Common myeloid progenitor, CD34-positive (primary cell): ENCODE measurements at places on chromosomes 1 and 21.

- H3K27me3 ChIP-seq, result no peaks in the 10 kb centered on the region
- no peaks in the 10 kb centered on the region for H3K4me1 ChIP-seq
- no peak for DNase-seq
- no peak overlapping the region for H3K27ac ChIP-seq
- no peaks in the 10 kb centered on the region for H3K36me3 ChIP-seq
Observed at GRCh38 chr1:7594714-7595295, 176.3 kb upstream of the VAMP3 start.

GRCh38 chr1:7229696-7230631 is 444.7 kb downstream of the CAMTA1 start:
- H3K36me3 ChIP-seq, result no peaks in the 10 kb centered on the region
- H3K27me3 ChIP-seq, result no peaks in the 10 kb centered on the region
- H3K27ac ChIP-seq, result no peak overlapping the region
- DNase-seq, result no peak

GRCh38 chr1:66108624-66109023 is 315.9 kb downstream of the PDE4B start:
- H3K36me3 ChIP-seq, result no peaks in the 10 kb centered on the region
- no peak for DNase-seq
- H3K4me3 ChIP-seq, result no peak overlapping the region
- no peak overlapping the region for H3K27ac ChIP-seq
- H3K27me3 ChIP-seq, result no peaks in the 10 kb centered on the region

GRCh38 chr1:83508485-83509151 is 490.3 kb downstream of the TTLL7 start:
- DNase-seq, result peak; percentile 15
- peak overlapping the region; percentile 43 for H3K4me3 ChIP-seq
- H3K36me3 ChIP-seq, result no peaks in the 10 kb centered on the region
- H3K27ac ChIP-seq, result no peak overlapping the region
- peaks cover 7% of the 10 kb centered on the region for H3K4me1 ChIP-seq
- no peaks in the 10 kb centered on the region for H3K27me3 ChIP-seq

GRCh38 chr1:24421502-24421901 is 5.9 kb downstream of the NIPAL3 start:
- no peaks in the 10 kb centered on the region for H3K27me3 ChIP-seq
- no peak overlapping the region for H3K27ac ChIP-seq
- no peak overlapping the region for H3K4me3 ChIP-seq
- DNase-seq, result no peak
- peaks cover 23% of the 10 kb centered on the region for H3K36me3 ChIP-seq

- peaks cover 9% of the 10 kb centered on the region for H3K27me3 ChIP-seq
- no peak overlapping the region for H3K27ac ChIP-seq
- H3K4me1 ChIP-seq, result no peaks in the 10 kb centered on the region
Observed at GRCh38 chr1:91744953-91745639, 140.9 kb downstream of the TGFBR3 start.

DNA sequence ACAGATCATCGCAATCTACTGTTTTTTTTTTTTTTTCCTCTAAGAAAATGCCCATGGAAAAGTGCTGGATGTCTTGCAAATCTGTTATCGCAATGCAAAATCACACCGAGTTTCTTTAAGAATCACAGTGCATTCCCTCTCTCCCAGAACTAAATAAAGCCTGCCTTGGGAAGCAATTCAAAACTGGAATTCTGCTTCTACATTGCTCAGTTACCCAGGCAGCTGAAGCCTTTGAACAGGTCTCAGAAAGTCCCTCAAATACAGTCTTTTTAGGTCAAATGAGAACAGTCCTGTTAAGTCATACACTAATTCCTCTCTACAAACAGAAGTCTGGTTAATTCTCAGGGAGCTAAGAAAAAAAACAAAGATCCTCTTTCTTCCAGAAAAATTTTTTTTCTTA is 46.3 kb downstream of the SLC30A10 start:
- H3K27ac ChIP-seq, result no peak overlapping the region
- no peaks in the 10 kb centered on the region for H3K4me1 ChIP-seq
- H3K4me3 ChIP-seq, result no peak overlapping the region
- no peaks in the 10 kb centered on the region for H3K36me3 ChIP-seq

GRCh38 chr1:54844564-54844963 is 42.4 kb downstream of the DHCR24 start:
- no peaks in the 10 kb centered on the region for H3K27me3 ChIP-seq
- no peaks in the 10 kb centered on the region for H3K4me1 ChIP-seq
- no peaks in the 10 kb centered on the region for H3K36me3 ChIP-seq
- no peak overlapping the region for H3K4me3 ChIP-seq

- no peaks in the 10 kb centered on the region for H3K36me3 ChIP-seq
- no peaks in the 10 kb centered on the region for H3K27me3 ChIP-seq
- peaks cover 4% of the 10 kb centered on the region for H3K4me1 ChIP-seq
- H3K4me3 ChIP-seq, result no peak overlapping the region
- DNase-seq, result no peak
Observed at GRCh38 chr1:69451196-69451595, 116.5 kb upstream of the LRRC7 start.

DNA sequence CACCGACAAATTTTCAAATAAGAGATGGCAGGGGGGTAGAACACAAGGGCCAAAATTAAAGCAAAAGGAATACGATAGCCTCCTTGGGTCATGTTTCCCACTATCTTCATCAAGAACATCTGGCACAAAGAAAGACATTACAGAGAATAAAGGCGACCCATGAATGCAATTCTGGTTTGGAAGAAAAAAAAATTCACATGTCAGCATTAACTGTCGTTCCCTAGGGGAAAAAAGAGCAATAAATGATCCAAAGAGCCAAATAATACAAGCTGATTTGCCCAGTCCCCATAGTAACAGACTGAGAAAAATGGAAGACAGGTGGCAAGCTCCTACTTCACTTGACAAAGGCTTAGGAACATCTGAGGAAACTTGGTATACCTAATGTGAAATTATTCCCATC is 4.5 kb downstream of the STIL start:
- H3K4me3 ChIP-seq, result no peak overlapping the region
- H3K4me1 ChIP-seq, result peaks cover 7% of the 10 kb centered on the region
- H3K27me3 ChIP-seq, result no peaks in the 10 kb centered on the region
- H3K27ac ChIP-seq, result no peak overlapping the region
- H3K36me3 ChIP-seq, result peaks cover 6% of the 10 kb centered on the region

GRCh38 chr1:243917177-243917862 is 67.3 kb upstream of the AKT3 start:
- peaks cover 7% of the 10 kb centered on the region for H3K27me3 ChIP-seq
- H3K36me3 ChIP-seq, result no peaks in the 10 kb centered on the region
- DNase-seq, result peak; percentile 14
- H3K4me3 ChIP-seq, result peak overlapping the region; percentile 4
- no peaks in the 10 kb centered on the region for H3K4me1 ChIP-seq
- no peak overlapping the region for H3K27ac ChIP-seq

DNA sequence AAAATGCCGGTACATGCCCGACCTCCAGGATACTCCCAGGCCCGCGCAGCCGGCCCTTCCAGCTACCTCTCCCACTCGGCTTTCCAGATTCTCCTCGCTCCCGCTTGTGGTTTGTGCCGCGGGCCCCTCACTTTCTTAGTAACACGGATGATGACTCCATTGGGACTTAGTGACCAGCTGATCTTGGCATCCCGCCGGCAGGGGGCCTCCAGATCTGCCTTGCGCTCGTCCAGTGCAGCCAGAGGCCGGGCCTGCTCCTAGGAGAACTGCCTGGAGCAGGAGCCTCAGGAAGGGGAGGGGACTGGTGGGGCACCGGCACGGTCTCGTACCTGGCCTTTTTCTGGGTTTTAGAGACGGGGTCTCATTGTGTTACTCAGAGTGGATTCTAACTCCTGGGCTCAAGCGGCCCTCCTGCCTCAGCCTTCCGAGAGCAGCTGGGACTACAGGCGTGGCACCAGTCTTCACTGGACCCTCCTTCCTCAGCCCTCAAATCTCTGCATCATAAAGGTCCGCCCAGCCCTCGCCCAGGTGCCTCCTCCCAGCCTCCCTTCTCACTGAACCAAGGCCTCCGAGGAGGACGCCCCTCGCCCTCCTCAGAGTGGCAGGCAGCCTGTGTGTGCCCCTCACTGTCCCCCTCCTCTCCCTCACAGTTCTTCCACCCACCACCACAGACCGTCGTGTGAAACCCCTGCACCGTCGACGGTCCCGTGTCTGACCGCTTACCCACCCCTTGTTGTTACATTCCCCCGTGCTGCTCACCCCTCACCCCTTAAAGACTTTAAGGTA is 78.6 kb downstream of the SLC25A24 start:
- no peak for DNase-seq
- H3K27me3 ChIP-seq, result no peaks in the 10 kb centered on the region
